Pancreas (tissue), 10 donors: ENCODE measurements at places on chromosomes 1 and 21. TPM values are rescaled to one million over a fixed set of nuclear protein-coding genes. Genes with fewer than 3 reads are reported as not detected.

DNA sequence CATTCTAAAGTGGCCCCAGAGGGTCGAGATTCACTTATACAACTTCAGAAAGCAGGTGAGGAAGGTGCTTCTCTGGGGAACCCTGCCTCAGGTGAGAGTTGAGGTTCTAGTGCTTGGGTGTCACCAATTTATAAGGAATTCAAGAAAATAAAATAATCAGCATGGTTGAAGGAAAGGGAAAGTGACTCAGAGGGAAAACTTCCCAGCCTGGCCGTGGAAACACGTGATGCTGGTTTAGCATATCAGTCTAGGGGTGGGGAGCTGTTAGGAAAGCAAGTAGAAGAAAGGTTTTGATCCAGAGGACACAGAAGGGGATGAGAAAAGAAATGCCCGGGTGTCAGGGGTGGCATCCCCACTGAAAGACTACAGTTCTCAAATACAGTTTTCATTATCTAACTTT lies 37.7 kb upstream of the TMEM125 start:
- no peak for DNase-seq
- H3K27me3 ChIP-seq, result no peaks in the 10 kb centered on the region
- no peak overlapping the region for H3K4me3 ChIP-seq
- no peaks in the 10 kb centered on the region for H3K4me1 ChIP-seq

F3 gene
- 14.8 TPM for total RNA-seq

GRCh38 chr1:14968251-14968851 lies 185.2 kb upstream of the TMEM51 start:
- no peak overlapping the region for H3K4me3 ChIP-seq
- no peaks in the 10 kb centered on the region for H3K36me3 ChIP-seq
- H3K27ac ChIP-seq, result no peak overlapping the region
- no peaks in the 10 kb centered on the region for H3K4me1 ChIP-seq

DNA sequence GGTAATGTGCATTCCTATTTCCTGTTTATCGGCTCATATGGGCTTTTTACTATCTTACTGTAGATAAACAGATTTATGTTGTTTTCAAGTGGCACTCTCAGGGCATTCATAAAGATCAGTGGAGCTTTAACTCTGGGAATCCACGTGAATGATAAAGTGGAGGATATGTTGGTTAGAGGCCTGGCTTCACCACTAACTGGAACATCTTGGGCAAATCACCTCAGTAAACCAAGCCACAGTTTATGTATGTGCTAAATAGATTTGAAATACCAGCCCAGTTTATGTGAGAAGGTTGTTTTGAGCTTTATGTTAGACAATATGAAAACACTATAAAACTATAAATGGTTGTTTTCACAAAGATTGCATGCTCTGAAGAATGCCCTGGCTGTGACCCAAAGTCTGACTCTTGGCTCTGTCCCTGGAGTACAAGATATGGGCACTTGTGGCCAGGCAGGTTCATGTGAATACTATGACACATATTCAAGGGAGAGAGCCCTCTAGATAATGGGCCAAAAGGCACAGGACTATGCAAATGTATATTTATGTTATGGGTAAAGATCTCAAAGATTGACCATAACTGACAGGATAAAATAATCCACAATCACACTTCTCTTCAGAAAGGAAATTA lies 36.7 kb downstream of the FAM163A start:
- no peaks in the 10 kb centered on the region for H3K36me3 ChIP-seq
- H3K27me3 ChIP-seq, result no peaks in the 10 kb centered on the region
- H3K4me3 ChIP-seq, result no peak overlapping the region
- peak; percentile 45 for DNase-seq
- H3K27ac ChIP-seq, result no peak overlapping the region
- H3K4me1 ChIP-seq, result no peaks in the 10 kb centered on the region

FAM72C gene
- 0.09 TPM for total RNA-seq

DCLRE1B gene
- total RNA-seq, result 2.7 TPM

GRCh38 chr1:173527151-173527826 lies 50.2 kb downstream of the PRDX6 start:
- no peaks in the 10 kb centered on the region for H3K36me3 ChIP-seq
- H3K27ac ChIP-seq, result no peak overlapping the region
- no peak overlapping the region for H3K4me3 ChIP-seq
- no peaks in the 10 kb centered on the region for H3K27me3 ChIP-seq
- H3K4me1 ChIP-seq, result no peaks in the 10 kb centered on the region
- DNase-seq, result no peak

DNA sequence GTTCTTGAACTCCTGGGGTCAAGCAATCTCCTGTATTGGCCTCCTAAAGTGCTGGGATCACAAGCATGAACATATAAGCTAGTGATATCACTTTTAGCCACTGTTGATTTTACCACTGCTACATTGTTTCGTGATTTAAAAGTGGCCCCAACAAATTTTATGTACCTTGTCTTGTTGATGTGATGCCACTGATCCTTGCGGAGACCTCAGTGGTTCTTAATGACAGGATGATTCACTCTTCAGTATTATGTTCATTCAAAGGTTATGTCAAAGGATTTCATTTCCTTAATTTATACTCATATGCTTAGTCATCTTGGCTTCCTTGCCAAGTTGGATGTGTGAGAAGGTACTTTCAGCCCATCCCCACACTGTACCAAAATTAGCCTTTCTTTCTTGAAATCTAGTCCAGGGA lies 12.1 kb downstream of the PRKACB start:
- H3K36me3 ChIP-seq, result no peaks in the 10 kb centered on the region
- no peaks in the 10 kb centered on the region for H3K4me1 ChIP-seq
- H3K4me3 ChIP-seq, result no peak overlapping the region
- no peak for DNase-seq

DNA sequence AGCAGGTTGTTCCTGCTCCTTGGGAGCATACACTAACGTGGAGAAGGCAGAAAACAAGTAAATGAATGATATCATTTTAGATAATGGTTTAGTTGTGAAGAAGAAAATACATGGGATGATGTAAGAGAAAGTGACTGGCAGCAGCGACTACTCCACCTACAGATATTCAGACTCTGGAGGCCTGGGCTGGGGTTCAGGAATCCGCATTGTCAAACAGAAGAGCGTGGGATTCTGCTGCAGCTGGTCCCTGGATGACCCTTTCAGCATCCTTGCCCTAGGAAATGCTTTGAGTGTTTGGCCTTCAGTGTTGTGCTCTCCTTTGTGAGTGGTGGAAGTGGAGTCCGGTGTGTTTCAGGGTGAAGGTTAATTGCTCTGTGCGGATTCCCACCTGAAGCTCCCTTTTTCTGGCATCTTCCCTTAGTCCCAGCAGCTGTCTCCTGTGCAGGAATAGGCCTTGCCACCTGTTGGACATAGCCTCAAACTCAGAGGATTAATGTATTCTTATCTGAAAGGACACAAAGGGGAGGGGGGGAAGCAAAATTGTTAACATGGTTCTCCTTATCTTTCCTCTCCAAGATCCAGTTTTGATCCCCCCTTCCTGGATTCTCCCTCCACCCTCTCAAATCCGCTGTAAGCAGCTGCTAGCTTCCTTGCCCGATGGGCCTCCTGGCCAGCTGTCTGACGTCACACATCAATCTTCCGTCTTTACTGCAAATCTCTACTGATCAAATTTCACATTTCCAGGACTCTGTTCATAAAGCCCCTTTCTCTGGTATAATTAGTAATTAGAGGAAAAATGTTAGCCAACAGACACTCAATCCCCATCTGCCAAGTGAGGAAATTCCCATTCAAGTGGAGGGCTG lies 68.3 kb upstream of the SPAG17 start:
- no peak overlapping the region for H3K4me3 ChIP-seq
- no peaks in the 10 kb centered on the region for H3K27me3 ChIP-seq
- DNase-seq, result no peak
- no peak overlapping the region for H3K27ac ChIP-seq

GRCh38 chr1:95262913-95263312 lies 28.9 kb downstream of the RWDD3 start:
- DNase-seq, result no peak
- no peak overlapping the region for H3K27ac ChIP-seq
- H3K27me3 ChIP-seq, result no peaks in the 10 kb centered on the region
- no peaks in the 10 kb centered on the region for H3K4me1 ChIP-seq
- no peak overlapping the region for H3K4me3 ChIP-seq

DNA sequence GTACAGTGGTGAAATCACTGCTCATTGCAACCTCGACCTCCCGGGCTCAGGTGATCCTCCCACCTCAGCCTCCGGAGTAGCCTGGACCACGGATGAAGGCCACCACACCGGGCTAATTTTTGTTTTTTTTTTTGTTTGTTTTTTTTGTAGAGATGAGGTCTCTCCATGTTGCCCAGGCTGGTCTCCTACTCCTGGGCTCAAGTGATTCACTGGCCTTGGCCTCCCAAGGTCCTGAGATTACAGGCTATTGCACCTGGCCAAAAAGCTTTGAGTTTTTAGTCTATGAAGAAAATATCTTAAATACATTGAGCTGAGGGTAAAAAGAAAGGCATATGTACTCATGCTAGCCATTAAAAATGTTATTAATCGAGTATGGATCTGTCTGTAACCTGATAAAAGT lies 3.6 kb downstream of the TMEM50A start:
- H3K36me3 ChIP-seq, result peaks cover 13% of the 10 kb centered on the region
- no peak overlapping the region for H3K4me3 ChIP-seq
- H3K4me1 ChIP-seq, result peaks cover 24% of the 10 kb centered on the region
- no peak overlapping the region for H3K27ac ChIP-seq
- no peaks in the 10 kb centered on the region for H3K27me3 ChIP-seq
- no peak for DNase-seq

GRCh38 chr1:75131565-75132241 lies 2.5 kb upstream of the LHX8 start:
- DNase-seq, result no peak
- H3K4me1 ChIP-seq, result no peaks in the 10 kb centered on the region
- H3K4me3 ChIP-seq, result no peak overlapping the region
- no peak overlapping the region for H3K27ac ChIP-seq
- peaks cover 34% of the 10 kb centered on the region for H3K27me3 ChIP-seq
- H3K36me3 ChIP-seq, result no peaks in the 10 kb centered on the region

DNA sequence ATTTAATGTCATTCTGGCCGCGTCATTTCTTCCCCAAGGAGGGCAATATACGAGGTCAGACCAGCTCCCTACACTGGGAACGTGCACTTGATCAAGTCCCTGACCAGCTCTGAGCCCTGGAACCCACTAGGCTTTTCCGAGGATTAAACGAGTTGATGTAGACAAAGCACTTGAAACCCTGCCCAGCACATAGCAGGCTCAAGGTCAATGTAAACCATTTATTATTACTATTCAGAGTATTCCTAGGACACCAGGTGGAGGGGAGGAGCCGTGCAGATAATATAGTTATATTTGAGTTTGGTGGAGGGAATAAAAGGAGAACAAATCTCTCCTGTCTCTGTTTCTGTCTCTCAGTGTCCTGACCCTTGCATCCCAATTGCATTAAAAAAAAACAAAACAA lies 174.1 kb upstream of the IGSF21 start:
- no peaks in the 10 kb centered on the region for H3K36me3 ChIP-seq
- no peaks in the 10 kb centered on the region for H3K27me3 ChIP-seq
- no peak overlapping the region for H3K27ac ChIP-seq
- no peak for DNase-seq

LRIG2 gene
- total RNA-seq, result 4.1 TPM

GUCA2A gene
- 1.1 TPM for total RNA-seq

USP25 gene
- 16.8 TPM for total RNA-seq

DNA sequence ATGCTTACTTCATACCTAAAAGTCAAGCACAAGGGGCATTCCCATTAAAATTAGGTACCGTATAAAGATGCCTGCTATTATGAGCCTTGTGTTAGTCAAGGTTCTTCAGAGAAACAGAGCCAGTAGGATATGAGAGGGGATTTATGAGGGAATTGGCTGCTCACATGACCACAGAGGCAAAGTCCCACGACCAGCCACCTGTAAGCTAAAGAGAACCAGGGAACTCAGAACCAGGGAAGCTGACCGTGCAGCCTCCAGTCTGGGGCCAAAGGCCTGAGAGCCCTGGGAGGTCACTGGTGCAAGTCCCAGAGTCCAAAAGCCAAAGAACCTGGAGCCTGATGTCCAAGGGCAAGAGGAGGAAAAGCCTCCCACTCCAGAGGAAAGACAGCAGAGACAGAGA lies 20.0 kb downstream of the PIGM start:
- no peak overlapping the region for H3K4me3 ChIP-seq
- H3K27ac ChIP-seq, result no peak overlapping the region
- no peaks in the 10 kb centered on the region for H3K27me3 ChIP-seq

ADAMTS4 gene
- total RNA-seq, result 6.0 TPM

- peaks cover 8% of the 10 kb centered on the region for H3K27me3 ChIP-seq
- H3K4me3 ChIP-seq, result no peak overlapping the region
- no peaks in the 10 kb centered on the region for H3K36me3 ChIP-seq
- no peak for DNase-seq
Observed at GRCh38 chr21:44708213-44708865, 3.0 kb downstream of the TSPEAR start.

GRCh38 chr1:159991513-159991912 lies 37.5 kb upstream of the SLAMF9 start:
- no peaks in the 10 kb centered on the region for H3K27me3 ChIP-seq
- no peak overlapping the region for H3K4me3 ChIP-seq
- no peak overlapping the region for H3K27ac ChIP-seq
- no peaks in the 10 kb centered on the region for H3K36me3 ChIP-seq
- no peaks in the 10 kb centered on the region for H3K4me1 ChIP-seq

RNU1-4 gene
- total RNA-seq, result 5,169 TPM

DNA sequence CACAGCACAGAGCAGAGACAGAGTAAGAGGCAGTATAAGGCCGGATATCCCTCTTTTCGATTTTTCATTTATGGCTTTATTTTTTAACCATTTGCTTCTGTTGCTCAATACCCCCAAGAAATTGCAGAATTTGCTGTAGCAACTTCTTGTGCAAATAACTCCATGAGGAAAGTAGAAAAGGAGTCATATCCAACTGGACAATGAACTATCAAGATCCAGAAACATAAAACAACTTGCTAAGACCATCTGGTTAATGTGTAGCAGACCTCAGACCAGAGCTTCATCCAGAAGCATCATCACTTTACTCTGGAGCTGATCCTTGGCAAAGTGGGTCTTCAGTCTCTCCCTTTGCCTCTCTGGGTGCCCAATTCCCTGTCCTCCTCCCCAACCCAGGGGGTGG lies 45.9 kb downstream of the ZNF697 start:
- DNase-seq, result no peak
- no peaks in the 10 kb centered on the region for H3K27me3 ChIP-seq
- H3K36me3 ChIP-seq, result no peaks in the 10 kb centered on the region
- H3K27ac ChIP-seq, result no peak overlapping the region
- H3K4me1 ChIP-seq, result no peaks in the 10 kb centered on the region
- H3K4me3 ChIP-seq, result no peak overlapping the region

LRRC38 gene
- total RNA-seq, result not detected

GRCh38 chr1:152359906-152360305 lies at the start of gene FLG2:
Gene FLG2, minus strand, starts transcription at chr1:152360006. Its CDS starts 1,122 bp downstream, at chr1:152358884.
- no peaks in the 10 kb centered on the region for H3K4me1 ChIP-seq
- no peaks in the 10 kb centered on the region for H3K27me3 ChIP-seq
- H3K4me3 ChIP-seq, result no peak within 1 kb of the TSS
- DNase-seq, result no peak

GRCh38 chr1:204589409-204590038 lies 73.3 kb downstream of the MDM4 start:
- H3K27ac ChIP-seq, result no peak overlapping the region
- no peaks in the 10 kb centered on the region for H3K4me1 ChIP-seq
- H3K27me3 ChIP-seq, result no peaks in the 10 kb centered on the region
- no peaks in the 10 kb centered on the region for H3K36me3 ChIP-seq
- H3K4me3 ChIP-seq, result no peak overlapping the region

ACTL8 gene
- total RNA-seq, result not detected
